ENCODE measurements at places on chromosomes 11 and 22. TPM values are rescaled to one million over a fixed set of nuclear protein-coding genes. Genes with fewer than 3 reads are reported as not detected.

DNA sequence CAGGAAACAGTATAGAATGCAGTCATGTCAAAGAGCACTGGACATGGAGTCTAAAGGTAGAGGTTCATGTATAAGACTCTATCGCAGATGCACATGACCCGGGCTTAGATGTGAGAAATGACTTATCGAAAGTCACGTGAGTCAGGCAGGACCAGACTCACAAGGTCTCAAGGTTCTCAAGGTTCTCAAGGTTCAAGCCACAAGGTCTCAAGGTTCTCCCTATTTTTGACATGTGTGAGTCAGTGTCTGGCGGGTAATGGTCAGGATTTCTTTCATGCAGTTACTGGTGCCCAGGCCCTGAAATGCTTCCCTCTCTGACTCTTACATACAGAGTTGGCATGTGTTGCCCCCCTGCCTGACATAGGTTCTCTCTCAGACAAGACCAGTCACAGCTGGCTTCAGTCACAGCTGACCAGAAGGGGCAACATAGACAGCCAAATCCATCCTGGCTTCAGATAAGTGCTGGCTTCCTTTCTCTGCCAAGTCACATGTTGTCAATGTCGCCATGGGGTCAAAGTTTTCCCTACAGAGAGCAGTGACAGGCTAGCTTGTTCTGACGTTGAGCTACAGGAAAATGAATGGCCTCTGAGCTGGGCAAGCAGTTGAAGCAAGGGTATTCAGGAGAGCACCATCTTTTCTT lies 10.1 kb downstream of the CSRP3 start:
- DNase-seq, result peak; percentile 30
- peak overlapping the region; percentile 38 for H3K27ac ChIP-seq
- H3K27me3 ChIP-seq, result no peaks in the 10 kb centered on the region
- H3K4me1 ChIP-seq, result no peaks in the 10 kb centered on the region
- no peak overlapping the region for H3K4me3 ChIP-seq

GRCh38 chr11:60923326-60923725 lies 934 bp upstream of the TMEM132A start:
- DNase-seq, result no peak
- H3K4me3 ChIP-seq, result no peak overlapping the region
- no peaks in the 10 kb centered on the region for H3K4me1 ChIP-seq
- peaks cover 18% of the 10 kb centered on the region for H3K36me3 ChIP-seq

DNA sequence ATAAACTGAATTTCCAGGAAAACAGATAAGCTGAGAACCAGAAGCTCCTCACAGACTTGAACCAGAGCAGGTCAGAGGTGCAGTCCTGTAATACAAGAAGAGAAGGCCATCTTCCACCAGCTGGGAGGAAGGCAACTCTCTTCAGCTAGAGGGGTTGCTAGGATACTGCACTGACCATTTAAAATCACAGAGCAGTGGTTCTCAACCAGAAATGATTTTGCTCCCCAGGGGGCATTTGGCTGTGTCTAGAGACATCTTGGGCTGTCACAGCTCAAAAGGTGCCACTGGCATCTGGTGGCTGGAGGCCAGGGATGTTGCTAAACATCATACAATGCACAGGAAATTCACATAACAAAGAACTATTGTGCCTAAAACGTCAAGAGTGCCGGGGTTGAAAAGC lies 17.2 kb downstream of the OPCML start:
- DNase-seq, result no peak
- no peaks in the 10 kb centered on the region for H3K4me1 ChIP-seq
- no peak overlapping the region for H3K4me3 ChIP-seq
- H3K36me3 ChIP-seq, result no peaks in the 10 kb centered on the region
- no peak overlapping the region for H3K27ac ChIP-seq

GRCh38 chr11:61851900-61852295 lies 23.8 kb downstream of the FADS2 start:
- H3K4me3 ChIP-seq, result no peak overlapping the region
- no peaks in the 10 kb centered on the region for H3K4me1 ChIP-seq
- no peak for DNase-seq
- no peak overlapping the region for H3K27ac ChIP-seq
- no peaks in the 10 kb centered on the region for H3K27me3 ChIP-seq
- peaks cover 22% of the 10 kb centered on the region for H3K36me3 ChIP-seq

DNA sequence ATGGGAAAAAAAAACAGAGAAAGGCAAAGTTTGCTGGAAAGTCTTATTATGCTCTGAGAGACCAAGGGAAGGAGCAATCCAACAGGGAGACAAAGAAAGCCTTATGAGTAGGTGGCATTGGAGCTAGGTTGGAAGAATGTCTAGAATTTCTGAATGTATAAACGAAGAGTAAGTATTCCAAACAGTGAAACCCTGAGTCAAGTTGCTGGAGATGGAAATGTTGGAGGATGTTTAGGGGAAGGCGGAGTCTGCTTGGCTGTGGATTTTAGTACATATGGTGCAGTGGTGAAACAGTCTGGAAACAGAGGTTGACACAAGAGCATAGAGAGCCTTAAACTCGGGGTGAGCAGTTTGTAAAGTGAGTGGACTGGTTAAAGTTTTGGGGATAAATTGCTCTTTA lies 314.8 kb upstream of the CADM1 start:
- H3K36me3 ChIP-seq, result no peaks in the 10 kb centered on the region
- H3K27ac ChIP-seq, result no peak overlapping the region
- H3K4me1 ChIP-seq, result no peaks in the 10 kb centered on the region
- DNase-seq, result no peak
- no peaks in the 10 kb centered on the region for H3K27me3 ChIP-seq

DNA sequence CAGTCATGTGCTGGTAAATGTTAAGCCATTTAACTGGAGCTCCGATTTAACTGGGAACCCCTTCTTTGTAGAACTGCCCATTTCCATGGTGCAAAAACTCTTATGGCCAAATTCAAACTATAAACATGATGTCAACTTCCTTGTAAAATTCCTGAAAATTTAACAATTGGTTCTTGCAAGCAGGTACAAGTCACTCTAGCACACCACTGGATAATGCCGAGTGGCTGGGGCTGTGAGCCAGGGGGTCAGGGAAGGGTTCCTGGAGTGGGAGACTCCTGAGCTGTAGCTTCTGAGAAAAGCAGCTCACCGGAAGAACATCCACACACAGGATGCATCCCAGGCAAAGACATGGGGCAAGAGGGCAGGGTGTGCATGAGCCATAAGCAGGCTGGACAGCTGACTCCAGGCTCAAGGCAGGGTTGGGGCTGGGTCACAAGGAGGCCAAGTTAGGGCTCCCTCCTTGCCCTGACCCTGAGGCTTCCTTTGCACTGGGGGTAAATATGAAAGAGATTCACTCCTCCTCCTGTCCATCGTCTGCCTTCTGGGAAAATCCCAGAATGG lies 18.2 kb downstream of the P2RY2 start:
- no peaks in the 10 kb centered on the region for H3K4me1 ChIP-seq
- no peaks in the 10 kb centered on the region for H3K36me3 ChIP-seq
- H3K27me3 ChIP-seq, result no peaks in the 10 kb centered on the region
- DNase-seq, result peak; percentile 28
- H3K4me3 ChIP-seq, result no peak overlapping the region

- H3K4me3 ChIP-seq, result no peak overlapping the region
- H3K36me3 ChIP-seq, result peaks cover 6% of the 10 kb centered on the region
- H3K27ac ChIP-seq, result no peak overlapping the region
- no peaks in the 10 kb centered on the region for H3K27me3 ChIP-seq
These were observed 3.8 kb downstream of the CFL1 start for GRCh38 chr11:65854161-65854592.

- H3K27me3 ChIP-seq, result no peaks in the 10 kb centered on the region
- no peak overlapping the region for H3K27ac ChIP-seq
- H3K4me3 ChIP-seq, result no peak overlapping the region
- no peaks in the 10 kb centered on the region for H3K36me3 ChIP-seq
- H3K4me1 ChIP-seq, result no peaks in the 10 kb centered on the region
These were observed 54.6 kb downstream of the CTSC start for GRCh38 chr11:88282747-88283515.

DNA sequence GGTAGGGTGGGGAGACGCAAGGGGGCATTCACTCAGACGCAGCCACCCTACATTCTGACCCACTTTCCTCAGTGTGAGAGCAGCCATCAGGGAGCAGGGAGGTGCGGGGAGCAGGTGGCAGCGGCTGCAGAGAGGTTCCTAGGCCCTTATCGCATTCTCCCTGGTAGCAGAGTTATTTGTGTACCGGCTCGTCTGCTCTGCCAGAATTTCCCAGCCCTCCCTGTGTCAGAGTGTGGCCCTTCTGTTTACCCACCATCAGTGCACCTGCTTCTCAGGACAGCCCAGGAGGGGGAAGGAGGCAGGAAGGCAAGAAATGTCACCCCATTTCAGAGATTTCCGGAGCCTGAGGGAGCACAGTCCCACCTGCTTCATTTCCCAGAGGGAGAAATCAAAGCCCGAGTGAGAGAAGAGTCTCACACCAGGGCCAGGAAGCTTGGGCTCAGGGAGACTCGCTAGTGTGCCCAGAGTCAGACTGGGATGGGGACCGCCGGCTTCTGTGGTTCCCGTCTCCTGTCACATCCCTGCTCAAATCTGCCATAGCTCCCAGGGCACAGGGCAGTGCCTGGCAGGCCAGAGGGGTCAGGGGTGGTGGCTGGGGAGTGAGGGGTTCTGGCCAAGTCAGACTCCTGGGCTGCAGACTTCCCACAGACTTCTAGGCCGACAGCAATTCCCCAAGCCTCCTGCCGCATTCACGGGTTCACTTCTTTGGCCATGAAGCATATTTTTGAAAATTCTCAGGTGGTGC lies 49.7 kb downstream of the ARRB1 start:
- no peaks in the 10 kb centered on the region for H3K27me3 ChIP-seq
- no peaks in the 10 kb centered on the region for H3K36me3 ChIP-seq
- H3K4me1 ChIP-seq, result no peaks in the 10 kb centered on the region
- DNase-seq, result no peak
- no peak overlapping the region for H3K4me3 ChIP-seq
- H3K27ac ChIP-seq, result no peak overlapping the region

GRCh38 chr11:6328321-6328720 lies 8.0 kb upstream of the CAVIN3 start:
- no peaks in the 10 kb centered on the region for H3K4me1 ChIP-seq
- DNase-seq, result no peak
- no peaks in the 10 kb centered on the region for H3K36me3 ChIP-seq
- H3K4me3 ChIP-seq, result no peak overlapping the region

GRCh38 chr11:973237-973636 lies 47.6 kb downstream of the AP2A2 start:
- DNase-seq, result no peak
- H3K4me1 ChIP-seq, result no peaks in the 10 kb centered on the region
- peaks cover 4% of the 10 kb centered on the region for H3K36me3 ChIP-seq
- H3K27me3 ChIP-seq, result no peaks in the 10 kb centered on the region
- H3K27ac ChIP-seq, result no peak overlapping the region

GRCh38 chr11:12245549-12246016 lies 131.8 kb upstream of the PARVA start:
- H3K27me3 ChIP-seq, result no peaks in the 10 kb centered on the region
- no peak overlapping the region for H3K4me3 ChIP-seq
- no peak for DNase-seq
- H3K4me1 ChIP-seq, result peaks cover 15% of the 10 kb centered on the region
- no peaks in the 10 kb centered on the region for H3K36me3 ChIP-seq

Gene MMP27
- not detected for total RNA-seq

Gene HPX
- 5,250 TPM for total RNA-seq

Data from right lobe of liver (tissue), 6 donors.